Naive thymus-derived CD4-positive, alpha-beta T cell (primary cell): ENCODE measurements at places on chromosomes 13 and 19. TPM values are rescaled to one million over a fixed set of nuclear protein-coding genes. Genes with fewer than 3 reads are reported as not detected.
A peak's percentile ranks its signal among the peaks of the same experiment; 100 is the strongest.

DNA sequence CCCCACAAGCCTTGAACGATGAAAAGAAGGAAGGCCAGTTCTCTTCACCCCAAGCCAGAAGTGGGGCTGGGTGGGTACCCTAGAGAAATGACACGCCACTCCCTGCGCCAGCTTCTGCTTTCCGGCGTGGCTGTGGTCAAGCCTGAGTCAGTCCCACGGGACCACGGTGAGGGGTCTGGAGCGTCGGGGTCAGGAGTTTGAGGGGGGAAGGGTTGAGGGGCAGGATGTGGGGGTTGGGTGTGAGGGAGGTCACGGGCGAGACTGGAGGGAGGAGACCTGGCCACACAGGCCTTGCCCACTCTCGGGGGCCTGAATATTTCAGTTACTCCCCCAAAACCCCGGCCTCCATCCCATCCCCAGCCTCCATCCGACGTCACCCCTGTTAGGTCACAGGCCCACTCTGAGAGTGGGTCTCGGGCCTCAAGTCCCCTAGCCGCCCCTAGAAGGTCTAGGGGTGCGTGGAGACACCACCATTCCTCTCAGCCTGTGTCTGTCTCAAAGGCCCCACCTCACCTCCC lies 500 bp upstream of the IFI30 start:
- H3K27ac ChIP-seq, result peak overlapping the region; percentile 67
- H3K36me3 ChIP-seq, result peaks cover 14% of the 10 kb centered on the region
- H3K4me1 ChIP-seq, result peaks cover 5% of the 10 kb centered on the region
- DNase-seq, result no peak
- H3K4me3 ChIP-seq, result peak overlapping the region; percentile 78

DNA sequence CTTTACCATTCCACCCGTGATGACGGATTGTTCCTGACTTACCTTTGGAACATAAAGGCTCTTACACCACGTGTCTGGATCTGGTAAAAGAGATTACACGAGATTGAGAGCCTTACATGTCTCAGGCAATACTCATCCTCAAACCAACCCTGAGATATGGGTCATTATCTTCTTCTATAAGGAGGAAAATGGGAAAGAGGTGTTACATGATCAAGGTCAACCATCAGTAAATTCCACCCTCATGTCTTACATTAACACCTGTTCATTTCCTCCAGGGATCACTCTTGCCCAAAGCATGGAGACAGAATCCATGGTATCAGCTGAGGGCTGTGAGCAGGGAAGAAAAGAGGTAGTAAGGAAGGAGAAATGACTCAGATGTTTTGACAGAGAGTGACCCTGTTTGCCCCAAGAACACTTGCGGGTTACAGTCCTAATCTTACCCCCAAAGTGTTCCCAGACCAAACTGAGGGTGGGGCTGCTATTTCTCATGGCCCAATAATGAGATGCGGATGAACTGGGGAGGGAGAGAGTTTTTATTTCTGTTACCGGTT lies 19.6 kb downstream of the LILRB4 start:
- H3K36me3 ChIP-seq, result no peaks in the 10 kb centered on the region
- H3K4me3 ChIP-seq, result no peak overlapping the region
- no peaks in the 10 kb centered on the region for H3K4me1 ChIP-seq
- H3K27ac ChIP-seq, result no peak overlapping the region

DNA sequence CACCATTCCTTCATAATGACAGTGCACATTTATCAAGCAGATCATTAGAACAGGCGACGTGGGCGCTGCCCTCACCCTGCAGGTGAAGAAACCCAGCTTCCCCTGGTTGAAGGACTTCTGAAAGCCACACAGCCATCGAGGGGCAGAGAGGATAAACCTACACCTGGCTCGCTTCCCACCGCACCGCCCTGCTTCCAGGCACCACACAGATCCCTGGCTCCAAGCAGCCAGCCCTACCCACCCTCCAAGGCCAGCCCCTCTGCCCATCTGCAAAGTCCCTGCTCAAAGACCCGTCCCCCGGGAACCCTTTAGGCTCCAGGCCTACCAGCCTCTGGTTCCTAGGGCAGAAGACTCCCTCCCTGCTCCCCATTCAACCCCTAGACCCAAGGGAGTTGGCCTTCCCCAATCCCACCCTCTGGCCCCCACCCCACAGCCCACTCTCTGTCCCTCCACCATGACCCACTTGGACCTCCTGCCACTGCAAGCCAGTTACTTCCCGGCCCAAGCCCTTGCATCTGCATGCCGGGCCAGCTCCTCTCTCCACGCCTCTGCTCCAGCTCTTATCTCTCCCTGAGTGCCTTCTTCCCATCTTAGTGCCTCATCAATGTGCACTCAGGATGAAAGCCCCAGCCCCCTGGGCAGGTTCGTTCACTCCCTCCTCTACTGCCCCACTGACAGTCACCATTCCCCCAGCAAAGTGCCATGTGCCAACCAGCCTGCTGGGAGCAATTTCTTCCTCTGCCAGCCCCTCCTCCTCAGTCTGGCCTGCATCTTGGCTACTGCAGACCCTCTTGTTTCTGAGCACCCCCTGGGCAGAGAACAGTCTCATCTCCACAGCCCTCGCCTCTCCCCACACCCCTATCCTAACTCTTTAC lies 28.0 kb downstream of the PEPD start:
- no peak for DNase-seq
- H3K27me3 ChIP-seq, result no peaks in the 10 kb centered on the region
- no peak overlapping the region for H3K4me3 ChIP-seq
- no peak overlapping the region for H3K27ac ChIP-seq
- no peaks in the 10 kb centered on the region for H3K36me3 ChIP-seq
- H3K4me1 ChIP-seq, result no peaks in the 10 kb centered on the region

GRCh38 chr19:35509861-35510625 lies 3.4 kb downstream of the DMKN start:
- H3K27me3 ChIP-seq, result peaks cover 4% of the 10 kb centered on the region
- peak; percentile 60 for DNase-seq
- H3K4me1 ChIP-seq, result peaks cover 17% of the 10 kb centered on the region
- no peak overlapping the region for H3K27ac ChIP-seq
- no peaks in the 10 kb centered on the region for H3K36me3 ChIP-seq

DNA sequence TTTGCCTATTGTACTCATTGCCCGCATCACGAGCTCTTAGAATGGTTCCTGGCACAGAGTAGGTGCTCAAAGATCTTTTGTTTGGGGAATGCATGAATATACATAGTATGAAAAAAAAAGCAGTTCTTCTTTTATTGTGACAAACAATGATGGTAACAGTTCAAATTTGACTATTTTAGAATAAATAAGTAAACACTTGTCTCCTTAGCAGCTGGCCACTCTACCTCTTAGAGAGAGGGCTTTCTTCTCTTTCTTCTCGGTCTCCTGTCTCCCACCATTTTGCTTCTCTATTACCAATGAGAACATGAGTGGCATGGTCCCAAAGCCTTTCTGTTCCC lies 639 bp upstream of the SLAIN1 start:
- H3K4me3 ChIP-seq, result peak overlapping the region; percentile 55
- no peaks in the 10 kb centered on the region for H3K27me3 ChIP-seq
- no peak for DNase-seq
- peaks cover 18% of the 10 kb centered on the region for H3K4me1 ChIP-seq
- H3K27ac ChIP-seq, result peak overlapping the region; percentile 87

DNA sequence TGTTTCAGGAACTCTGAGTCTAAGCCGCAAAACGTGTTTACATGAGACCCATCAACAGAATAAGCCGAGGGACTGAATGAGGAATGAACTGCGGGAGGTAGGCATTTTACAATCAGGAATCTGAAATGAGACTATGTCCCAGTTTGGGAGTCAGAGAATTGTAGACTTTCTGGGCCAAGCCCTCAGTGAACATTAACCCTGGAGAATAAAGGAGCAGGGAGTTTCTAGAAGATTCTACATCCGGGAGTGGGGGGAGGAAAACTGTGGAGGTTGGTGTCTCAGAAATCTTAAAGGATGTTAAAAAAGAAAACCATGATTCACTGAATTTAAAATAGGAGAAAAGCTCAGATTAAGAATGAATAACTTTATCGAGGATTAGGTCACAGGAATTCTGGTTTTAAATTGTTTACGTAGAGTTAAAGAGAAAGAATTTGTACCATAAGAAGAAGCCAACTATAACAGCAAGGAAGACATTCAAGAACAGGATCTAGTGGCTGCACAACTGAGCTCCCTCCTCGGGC lies 18.5 kb downstream of the RFX2 start:
- no peak for DNase-seq
- no peaks in the 10 kb centered on the region for H3K27me3 ChIP-seq
- H3K4me3 ChIP-seq, result no peak overlapping the region
- H3K36me3 ChIP-seq, result no peaks in the 10 kb centered on the region

DNA sequence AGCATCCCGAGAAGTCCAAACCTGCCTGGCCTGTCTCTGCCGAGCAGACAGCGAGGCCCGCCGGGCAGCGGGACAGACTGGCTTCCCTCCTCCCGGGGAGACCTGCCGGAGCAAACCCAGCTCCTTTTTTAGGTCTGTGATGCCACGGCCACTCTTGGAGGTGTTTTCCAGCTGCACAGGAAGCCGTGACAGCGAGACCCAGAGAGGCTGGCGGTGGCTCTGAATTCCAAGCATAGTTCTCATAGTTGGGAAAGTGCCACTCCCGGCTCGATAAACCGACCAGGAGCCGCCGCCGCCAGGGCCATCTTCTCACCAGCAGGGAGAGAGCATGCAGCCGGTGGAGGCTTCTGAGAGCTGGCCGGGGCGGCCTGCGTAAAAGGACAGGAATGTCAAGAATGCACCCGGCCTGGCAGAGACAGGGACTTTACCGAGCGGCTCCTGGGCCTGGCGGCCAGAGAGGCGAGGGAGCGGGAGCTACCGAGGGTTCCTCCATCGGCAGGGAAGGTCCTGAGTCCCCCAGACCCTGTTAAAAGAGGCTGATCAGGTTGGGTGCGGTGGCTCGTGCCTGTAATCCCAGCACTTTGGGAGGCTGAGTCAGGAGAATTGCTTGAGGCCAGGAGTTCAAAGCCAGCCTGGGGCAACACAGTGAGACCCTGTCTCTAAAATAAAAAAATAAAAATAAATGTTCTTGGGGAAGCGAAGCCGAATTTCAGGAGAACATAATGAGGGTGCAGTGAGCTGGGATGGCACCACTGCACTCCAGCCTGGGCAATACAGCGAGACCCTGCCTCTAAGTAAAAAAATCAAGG lies 64.9 kb downstream of the GADD45B start:
- H3K4me1 ChIP-seq, result peaks cover 6% of the 10 kb centered on the region
- H3K36me3 ChIP-seq, result no peaks in the 10 kb centered on the region
- no peak overlapping the region for H3K4me3 ChIP-seq
- DNase-seq, result no peak

Gene RASAL3
- 214 TPM for total RNA-seq

DNA sequence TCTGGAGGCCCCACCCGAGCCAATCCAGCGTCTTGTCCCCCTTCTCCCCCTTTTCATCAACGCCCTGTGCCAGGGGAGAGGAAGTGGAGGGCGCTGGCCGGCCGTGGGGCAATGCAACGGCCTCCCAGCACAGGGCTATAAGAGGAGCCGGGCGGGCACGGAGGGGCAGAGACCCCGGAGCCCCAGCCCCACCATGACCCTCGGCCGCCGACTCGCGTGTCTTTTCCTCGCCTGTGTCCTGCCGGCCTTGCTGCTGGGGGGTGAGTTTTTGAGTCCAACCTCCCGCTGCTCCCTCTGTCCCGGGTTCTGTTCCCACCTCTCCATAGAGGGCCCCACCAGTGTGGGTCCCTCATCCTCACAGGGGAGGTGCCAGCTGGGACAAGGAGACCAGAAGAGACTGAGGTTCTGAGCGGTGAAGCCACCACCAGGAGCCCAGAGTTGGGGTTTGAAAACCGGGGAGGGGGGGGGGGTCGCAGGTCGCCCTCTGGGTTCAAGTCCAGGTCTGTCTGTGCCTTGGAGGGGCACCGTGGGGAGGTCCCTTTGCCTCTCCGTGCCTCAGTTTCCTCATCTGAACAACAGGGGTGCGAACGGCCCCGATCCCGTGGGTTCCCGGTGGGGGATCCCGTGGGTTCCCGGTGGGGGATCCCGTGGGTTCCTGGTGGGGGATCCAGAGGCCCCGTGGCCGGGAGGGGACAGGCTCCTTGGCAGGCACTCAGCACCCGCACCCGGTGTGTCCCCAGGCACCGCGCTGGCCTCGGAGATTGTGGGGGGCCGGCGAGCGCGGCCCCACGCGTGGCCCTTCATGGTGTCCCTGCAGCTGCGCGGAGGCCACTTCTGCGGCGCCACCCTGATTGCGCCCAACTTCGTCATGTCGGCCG lies at the start of gene ELANE:
ELANE (plus strand) TSS at position 168 of the 878 bp plus-strand sequence; CDS start at position 194, 26 bp downstream.
- H3K4me3 ChIP-seq, result no peak within 1 kb of the TSS
- H3K27me3 ChIP-seq, result peaks cover 10% of the 10 kb centered on the region
- no peaks in the 10 kb centered on the region for H3K4me1 ChIP-seq

- no peak overlapping the region for H3K4me3 ChIP-seq
- H3K27ac ChIP-seq, result no peak overlapping the region
- DNase-seq, result no peak
- no peaks in the 10 kb centered on the region for H3K36me3 ChIP-seq
- H3K4me1 ChIP-seq, result no peaks in the 10 kb centered on the region
Measured at GRCh38 chr19:33404506-33405253, 31.2 kb downstream of the CEBPG start.
